Caudate nucleus (tissue), 63 donors: ENCODE measurements at places on chromosomes 1 and 21.

DNA sequence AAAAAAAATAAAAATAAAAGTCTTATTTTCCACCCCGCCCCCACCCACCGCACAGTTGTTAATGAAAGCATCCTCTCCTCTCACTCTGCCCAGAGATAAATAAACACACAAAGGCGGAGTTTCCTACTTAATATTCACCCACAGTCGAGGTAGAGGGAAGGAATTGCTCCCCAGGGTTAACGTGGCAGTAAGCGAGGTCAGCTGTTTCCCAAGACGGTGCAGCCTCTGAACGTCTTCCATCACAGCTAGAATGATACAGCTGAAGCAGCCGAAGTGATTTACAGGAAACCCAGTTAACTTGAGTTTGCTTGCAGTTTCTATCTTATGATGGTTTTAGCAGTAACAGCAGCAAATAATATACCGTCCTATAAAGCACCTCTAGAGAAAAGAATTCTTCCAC, 283.9 kb downstream of the PBX1 start:
- DNase-seq = no peak

DNA sequence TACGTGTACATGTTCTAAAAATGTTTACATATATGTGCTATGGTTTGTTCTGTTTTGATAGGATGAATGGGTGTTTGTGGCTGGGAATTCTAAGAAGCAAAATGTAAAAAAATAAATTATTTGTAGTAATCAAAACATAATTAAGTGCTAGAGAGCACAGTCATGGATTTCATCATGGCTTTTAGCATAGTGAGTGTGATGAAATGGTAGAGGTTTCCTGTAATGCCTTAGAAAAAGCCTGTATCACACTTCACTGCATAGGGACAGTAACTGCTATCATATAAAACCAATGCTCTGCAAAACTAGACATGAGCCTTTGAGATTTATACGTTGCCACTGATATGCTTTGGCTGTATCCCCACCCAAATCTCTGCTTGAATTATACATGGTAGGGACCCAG, 99.8 kb downstream of the PTGER3 start:
- DNase-seq = no peak

- no peak for DNase-seq
These were observed 1415.1 kb upstream of the PRMT6 start for GRCh38 chr1:105641407-105641806.

DNA sequence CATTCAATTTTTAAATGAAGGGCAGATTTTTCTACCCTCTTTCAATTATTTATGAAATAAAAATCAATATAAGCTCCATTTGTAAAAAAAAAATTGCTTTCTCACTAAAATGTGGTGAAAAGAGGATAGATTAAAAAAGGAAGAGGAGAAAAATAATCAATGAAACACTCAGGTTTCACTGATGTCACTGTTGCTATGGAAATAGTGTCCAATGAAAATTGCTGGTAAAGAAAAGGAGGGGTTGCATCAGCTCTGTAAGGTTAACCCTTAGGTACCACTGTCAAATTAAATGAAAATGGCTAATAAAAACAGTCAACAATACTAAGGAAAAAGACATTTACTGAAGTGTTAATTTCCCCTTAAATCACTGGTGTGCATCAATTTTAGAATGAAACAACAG, 91.6 kb upstream of the TTC39A start:
- DNase-seq = no peak

GRCh38 chr1:48887796-48888195, 111.1 kb upstream of the BEND5 start:
- DNase-seq = no peak

GRCh38 chr1:59393211-59394180, 96.6 kb downstream of the FGGY start:
- DNase-seq = peak; percentile 33

- DNase-seq = no peak
These were observed 26.6 kb downstream of the SRSF11 start for GRCh38 chr1:70247768-70248167.

DNA sequence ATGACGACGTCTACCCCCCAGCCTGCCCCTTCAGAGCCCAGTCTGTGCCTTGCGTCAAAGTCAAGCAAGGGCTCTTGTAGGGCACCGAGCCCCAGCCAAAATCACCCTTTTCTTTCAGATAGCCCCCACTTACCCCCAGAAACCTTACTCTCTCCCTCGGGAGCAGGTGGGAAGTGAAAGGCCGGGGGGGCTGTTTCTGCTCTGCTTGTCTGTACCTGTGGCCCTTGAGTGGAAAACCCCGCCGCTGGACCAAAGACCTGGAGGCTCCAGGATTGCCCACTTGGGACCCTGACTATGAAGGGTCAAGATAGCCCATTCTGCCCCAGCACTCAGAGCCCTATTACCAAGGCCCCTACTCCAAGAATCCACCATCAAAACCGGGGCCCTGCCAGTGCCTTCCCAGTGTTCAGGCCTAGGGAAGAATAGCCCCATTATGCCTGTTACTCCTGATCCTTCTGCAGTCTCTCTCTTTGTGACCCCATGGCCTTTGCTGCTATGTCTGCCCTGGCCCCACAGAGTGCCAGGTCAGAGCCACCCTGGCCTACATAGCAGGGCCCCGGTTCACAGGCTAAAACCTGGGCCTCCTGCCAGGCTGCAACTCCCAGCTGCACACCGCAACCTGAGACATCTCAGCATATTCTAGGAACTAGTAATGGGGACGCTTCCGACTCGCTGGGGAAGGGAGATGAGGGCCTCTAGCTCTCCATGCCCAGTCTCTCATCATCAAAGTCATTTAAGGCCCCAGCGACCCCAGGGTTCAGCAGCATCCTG, 22.2 kb upstream of the HPDL start:
- no peak for DNase-seq

- DNase-seq = no peak
These were observed 159.8 kb downstream of the PLPPR4 start for GRCh38 chr1:99424087-99424486.

- no peak for DNase-seq
These were observed 53.9 kb downstream of the LAMC1 start for GRCh38 chr1:183077097-183077496.

GRCh38 chr21:42009018-42009830, 936 bp downstream of the ZBTB21 start:
- no peak for DNase-seq

GRCh38 chr1:51842261-51842660, 36.3 kb downstream of the NRDC start:
- no peak for DNase-seq

GRCh38 chr1:93614986-93615581, 66.6 kb downstream of the BCAR3 start:
- no peak for DNase-seq

DNA sequence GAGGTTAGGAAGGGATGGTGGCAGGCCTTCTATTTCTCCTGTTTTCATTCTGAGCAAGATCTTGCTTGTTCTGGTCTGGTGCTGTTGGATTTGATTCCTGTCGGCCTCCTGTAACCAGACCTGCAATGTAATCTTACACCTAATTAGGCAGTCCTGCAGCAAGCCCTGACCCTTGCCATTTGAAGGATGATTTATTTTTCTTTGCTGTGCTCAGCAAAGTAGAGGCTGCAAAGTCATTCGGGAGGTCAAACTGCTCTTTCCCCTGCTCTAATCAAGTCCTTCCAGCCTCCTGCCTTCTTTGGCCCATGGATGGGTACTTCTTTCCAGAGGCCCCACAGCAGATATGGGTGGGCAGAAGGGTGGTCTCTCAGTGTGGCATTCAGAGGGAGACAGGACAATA, 417.7 kb upstream of the USP24 start:
- no peak for DNase-seq

- DNase-seq = no peak
These were observed 50.1 kb downstream of the CHD5 start for GRCh38 chr1:6130036-6130435.

- peak; percentile 54 for DNase-seq
These were observed at the start of gene KCND3 for GRCh38 chr1:111989531-111990025. Gene KCND3, minus strand, starts transcription at chr1:111989668.

GRCh38 chr1:234369784-234370183, 3.5 kb upstream of the COA6 start:
- DNase-seq = no peak

DNA sequence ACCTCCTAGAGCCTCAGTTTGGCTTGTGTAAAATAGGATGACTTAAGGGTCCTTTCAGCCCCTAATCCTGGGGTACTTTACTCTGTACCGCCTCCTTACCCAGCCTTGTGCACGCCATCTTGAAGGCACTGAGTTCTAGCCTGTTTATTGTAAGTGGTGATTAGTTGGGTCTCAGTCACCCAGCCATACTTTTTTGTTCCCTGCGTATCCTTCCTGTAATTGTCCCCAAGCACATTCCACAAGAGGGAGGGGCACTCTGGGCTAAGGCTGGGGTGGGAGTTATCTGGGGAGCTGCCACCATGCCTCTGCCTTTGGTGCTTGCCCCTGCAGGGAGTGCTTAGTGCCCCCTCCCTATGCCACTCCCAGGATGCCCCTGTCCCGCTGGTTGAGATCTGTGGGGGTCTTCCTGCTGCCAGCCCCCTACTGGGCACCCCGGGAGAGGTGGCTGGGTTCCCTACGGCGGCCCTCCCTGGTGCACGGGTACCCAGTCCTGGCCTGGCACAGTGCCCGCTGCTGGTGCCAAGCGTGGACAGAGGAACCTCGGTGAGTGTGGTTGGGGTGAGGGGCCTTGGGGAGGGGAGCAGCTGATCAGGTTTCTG, 856 bp downstream of the FDPS start:
- no peak for DNase-seq

DNA sequence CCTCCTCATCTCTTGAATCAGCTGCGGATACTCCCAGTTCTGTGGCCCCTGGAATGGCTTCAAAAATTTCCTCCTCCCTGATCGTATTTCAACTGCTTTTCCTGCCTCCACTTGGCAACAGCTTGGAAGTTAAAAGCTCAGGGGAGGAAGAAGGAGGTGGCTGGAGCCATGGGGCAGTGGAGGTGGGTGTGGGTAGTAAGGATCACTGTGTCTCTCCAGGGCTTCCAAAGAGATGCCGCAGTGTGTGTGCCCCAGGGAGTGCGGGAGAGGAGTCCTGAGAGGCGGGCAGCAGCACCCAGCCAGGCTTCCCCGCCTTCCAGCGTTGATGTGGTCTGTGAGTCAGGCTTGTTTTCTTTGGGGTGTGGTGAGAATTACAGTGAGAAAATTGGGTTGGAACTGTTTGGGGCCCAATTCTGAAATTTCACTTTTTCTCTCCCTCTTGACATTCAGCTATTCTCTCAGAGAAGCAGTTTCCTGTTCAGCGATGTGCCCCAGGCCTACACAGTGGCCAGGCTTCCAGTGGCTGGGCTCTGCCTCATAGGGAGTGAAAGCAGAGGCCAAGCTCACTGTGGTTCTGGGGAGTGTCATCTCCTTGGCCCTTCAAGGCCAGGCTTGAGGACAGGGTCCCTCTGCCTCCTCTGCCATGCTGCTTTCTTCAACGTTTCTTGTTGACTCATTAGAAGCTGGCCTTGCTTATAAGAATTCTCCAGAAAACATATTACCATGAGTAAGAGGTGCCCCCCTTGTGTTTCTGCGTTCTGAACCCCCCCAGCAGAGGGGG, 69.0 kb downstream of the PGM1 start:
- no peak for DNase-seq

- no peak for DNase-seq
These were observed 31.7 kb upstream of the GADD45A start for GRCh38 chr1:67653304-67653703.

- DNase-seq = no peak
These were observed 4.4 kb downstream of the SLC19A1 start for GRCh38 chr21:45537746-45538291.

GRCh38 chr1:3237994-3238702, 169.1 kb downstream of the PRDM16 start:
- DNase-seq = no peak

- no peak for DNase-seq
These were observed 29.1 kb upstream of the SLC16A1 start for GRCh38 chr1:112985123-112985522.
